ENCODE measurements at places on chromosomes 5 and 9.

DNA sequence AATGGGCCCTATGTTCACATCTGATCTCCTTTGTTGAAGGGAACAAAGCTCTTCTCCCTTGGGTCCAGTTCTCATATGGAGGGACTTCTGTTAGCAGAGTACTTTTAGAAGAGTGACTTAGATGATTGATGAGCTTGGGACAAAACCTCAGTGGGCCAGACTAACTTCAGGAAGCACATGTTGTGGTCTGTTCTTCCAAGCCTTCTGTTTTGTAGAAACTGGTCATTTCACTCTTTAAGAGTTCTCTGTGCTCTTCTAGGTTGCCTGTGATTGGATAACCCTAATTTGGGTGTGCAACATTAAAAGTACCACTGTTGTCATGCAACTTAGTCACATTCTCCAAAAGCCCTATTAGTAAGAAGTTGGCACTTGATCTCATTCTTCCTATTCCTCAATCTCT is 183.5 kb upstream of the ACO1 start:
- DNase-seq: no peak

DNA sequence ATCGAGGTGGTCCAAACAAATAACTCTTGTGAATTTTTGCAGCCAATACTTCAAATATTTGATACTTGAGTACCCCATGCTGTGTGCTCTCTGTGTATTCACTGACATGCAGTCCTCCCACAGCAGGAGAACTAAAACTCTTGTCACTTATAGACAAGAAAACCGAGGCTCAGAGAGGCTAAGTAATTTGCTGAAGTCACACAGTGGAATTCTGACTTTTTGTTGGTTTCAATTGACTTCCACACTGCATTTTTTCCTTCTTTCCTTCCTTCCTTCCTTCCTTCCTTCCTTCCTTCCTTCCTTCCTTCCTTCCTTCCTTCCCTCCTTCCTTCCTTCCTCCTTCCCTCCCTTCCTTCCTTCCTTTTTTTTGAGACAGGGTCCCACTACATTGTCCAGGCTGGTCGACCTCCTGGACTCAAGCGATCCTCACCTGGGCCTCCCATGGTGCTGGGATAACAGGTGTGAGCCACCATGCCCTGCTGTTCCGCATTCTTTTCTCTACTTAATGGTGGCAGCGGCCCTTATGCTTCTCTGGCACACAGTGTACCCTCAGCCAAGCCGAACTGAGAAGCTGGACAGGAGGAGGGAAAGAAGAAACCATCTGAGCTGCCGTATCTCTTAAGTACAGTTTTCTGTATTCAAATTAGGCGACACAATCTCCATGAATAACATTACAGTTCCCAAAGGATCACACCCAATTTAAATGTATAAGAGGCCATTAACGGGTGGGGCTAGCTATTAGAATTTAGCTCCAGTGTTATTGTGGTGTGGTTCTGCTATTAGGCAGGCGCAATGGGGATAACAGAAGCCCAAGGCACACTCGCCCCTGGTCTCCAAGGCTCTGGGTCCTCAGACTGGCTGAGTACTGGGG is 38.4 kb upstream of the GRHPR start:
- no peak for DNase-seq

- no peak for DNase-seq
Observed at GRCh38 chr5:75617736-75618352, 6.6 kb downstream of the ANKDD1B start.

- no peak for DNase-seq
Observed at GRCh38 chr9:3879315-3879714, 353.5 kb upstream of the RFX3 start.

DNA sequence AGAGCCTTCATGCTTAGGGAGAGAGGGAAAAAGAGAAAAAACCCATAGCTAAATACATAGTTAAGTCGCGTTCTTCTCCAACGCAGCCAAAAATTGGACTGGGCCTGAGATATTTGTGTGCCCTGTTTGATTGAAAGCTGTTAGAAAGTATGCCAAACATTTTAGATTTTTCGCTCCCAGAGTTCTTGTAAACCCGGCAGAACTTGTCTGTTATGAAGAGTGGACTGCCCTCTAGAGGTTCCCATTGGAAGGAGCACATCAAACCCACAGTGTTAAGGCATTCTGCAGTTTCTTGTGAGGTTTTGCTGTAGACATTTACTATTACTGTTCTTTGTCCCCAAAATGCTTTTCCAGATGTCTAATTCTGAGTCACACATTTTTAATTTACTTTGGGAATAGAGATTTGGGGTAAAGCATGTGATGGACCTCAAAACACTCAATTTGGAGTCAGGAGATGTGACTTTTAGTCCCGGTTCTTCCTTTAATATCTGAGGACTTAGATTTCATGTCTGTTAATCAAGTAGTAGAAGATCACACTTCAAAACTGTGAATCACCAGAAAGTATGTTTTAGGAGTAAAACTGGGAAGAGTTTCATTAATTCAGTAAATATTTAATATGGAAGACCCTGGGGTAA is 96.6 kb downstream of the PCSK1 start:
- DNase-seq: no peak

- DNase-seq: no peak
Observed at GRCh38 chr5:156474251-156474650, 147.3 kb downstream of the SGCD start.

DNA sequence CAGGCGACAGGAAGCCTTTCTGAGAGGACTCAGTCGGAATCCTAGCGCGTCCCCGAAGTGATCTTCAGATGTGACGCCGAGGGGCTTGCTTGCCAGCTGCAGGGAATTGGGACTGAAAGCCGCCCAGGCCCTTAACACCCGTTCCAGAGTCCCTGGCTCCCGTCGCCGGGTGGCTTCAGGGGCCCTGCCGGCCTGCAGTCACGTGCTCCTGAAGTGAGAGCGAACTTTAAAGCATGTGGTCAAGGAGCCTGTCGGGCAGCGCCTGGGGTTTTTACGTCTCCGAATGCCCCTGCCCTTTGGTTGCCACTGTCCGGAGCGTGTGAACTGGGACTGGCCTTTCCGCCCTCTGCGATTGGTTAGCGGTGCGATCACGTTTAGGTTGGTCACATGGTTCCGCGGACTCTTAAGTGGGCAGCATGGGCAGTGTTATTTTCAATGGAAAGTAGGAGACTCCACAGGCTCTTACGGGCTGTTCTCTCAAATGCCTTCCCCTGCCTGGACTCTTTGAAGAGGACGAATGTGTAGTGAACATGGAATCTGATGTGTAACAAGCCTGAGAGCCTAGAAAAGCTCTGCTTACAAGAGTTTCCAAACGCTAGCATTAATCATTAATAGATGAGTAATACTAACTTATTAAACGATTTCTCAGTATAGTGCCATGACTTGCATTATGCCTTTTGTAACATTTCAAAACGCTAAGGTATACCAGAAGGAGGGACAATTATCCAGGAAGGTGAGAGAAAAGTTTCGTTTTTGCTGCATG is 1.9 kb downstream of the VLDLR start:
- DNase-seq: no peak

DNA sequence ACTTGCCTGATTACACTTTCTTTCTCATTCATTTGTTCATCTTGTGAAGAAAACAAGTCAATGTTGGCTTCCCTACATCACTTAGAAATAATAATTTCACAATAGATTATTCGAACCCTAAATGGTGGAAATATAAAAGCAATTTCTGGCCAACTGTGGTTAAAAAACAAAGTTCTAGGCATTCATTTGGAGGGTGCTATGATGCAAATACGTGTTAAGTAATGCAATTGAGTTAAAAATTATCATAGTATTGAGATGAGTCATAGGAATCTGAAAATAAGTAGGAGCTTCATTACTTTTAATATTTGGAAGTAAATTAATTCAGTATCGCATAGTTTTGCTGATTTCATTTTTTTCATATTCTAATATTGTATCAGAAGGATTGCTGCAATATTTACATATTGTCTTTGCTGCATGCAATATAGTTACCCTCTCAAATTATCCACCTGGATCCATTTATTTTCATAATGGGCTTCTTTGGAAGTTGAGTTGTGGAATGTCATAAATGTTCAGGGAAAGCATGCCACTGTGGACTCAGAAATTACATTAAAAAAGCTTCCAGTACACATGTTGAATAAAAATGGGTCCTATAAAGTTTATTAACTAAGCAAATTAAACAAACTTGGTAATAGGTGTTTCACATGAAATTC is 647.7 kb upstream of the WWC1 start:
- no peak for DNase-seq

- peak; percentile 16 for DNase-seq
Observed at GRCh38 chr9:2271426-2271825, 256.3 kb downstream of the SMARCA2 start.

DNA sequence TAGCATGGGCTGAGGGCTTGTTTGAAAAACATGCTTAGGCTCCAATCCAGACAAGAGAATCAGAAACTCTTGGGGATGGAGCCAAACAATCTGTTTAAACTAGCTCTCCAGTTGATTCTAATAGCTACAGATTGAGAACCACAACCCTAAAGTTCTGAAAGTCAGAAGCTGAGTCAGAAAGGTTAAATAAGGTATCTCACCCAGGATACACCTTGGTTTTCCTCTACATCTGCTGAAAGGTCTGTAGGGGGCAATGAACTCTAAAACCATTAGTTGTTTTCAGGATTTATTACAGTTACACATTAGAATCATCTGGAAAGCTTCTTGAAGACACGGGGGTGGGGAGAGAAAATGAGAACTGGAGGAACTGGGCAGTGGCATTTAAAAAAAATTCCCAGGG is 5.7 kb downstream of the GFM2 start:
- DNase-seq: no peak

DNA sequence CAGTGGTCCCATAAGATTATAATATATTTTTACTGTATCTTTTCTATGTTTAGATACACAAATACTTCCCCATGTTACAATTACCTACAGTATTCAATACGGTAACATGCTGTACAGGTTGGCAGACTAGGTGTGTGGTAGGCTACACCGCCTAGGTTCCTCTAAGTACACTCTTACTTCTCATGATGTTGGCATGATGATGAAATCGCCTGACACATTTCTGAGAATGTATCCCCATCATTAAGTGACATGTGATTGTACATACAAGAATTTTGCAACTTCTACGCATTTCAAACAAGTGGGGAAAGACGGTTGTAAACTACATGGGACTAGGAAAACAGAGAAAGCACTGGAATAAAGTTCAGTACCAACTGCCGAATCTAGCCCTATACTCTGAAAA is 53.3 kb downstream of the SETX start:
- DNase-seq: no peak

- DNase-seq: no peak
Observed at GRCh38 chr9:130499804-130500263, 55.1 kb downstream of the ASS1 start.

DNA sequence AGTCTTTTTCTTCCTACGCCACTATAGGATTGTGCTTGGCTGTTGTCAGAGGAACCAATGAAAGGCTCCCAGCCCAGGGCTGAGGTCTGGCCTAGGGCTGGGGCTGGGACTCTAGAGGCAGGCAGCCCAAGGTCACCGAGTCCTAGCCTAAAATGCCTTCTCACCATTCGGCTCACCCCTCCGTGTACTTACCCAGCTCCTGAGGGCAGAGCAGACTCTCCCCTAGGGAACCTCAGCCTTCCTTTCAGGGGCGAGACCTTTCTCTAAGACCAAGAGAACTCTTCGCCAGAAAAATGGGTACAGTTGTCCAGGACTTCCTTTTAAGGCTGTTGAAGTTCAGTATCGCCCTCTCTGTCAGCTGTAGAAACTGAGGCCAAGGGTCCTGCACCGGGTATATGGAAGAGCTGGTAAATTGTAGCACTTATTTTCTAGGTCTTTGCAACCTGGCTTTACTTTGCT is 1.7 kb upstream of the SPRY4 start:
- DNase-seq: no peak

DNA sequence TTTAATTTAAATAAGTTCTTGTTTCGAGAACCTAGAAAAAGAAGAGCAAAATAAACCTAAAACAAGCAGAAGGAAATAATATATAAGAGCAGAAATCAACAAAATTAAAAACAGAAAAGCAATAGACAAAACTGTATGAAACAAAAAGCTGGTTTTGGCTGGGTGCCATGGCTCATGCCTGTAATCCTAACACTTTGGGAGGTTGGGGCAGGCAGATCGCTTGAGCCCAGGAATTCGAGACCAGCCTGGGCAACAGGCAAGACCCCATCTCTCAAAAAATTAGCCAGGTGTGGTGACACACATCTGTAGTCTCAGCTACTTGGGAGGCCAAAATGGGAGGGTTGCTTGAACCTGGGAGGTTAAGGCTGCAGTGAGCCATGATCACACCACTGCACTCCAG is 59.2 kb upstream of the OTP start:
- DNase-seq: no peak

All from activated naive CD4-positive, alpha-beta T cell treated with anti-CD3 and anti-CD28 coated beads, Interleukin-2, amount 50 U/mL, for 72 hours (primary cell).